Stimulated activated naive CD8-positive, alpha-beta T cell treated with anti-CD3 and anti-CD28 coated beads, Interleukin-15, Interleukin-2, amounts not matched to agents 100 U/mL and 50 U/mL, for 24 hours (primary cell): ENCODE measurements at places on chromosomes 12 and 14.

DNA sequence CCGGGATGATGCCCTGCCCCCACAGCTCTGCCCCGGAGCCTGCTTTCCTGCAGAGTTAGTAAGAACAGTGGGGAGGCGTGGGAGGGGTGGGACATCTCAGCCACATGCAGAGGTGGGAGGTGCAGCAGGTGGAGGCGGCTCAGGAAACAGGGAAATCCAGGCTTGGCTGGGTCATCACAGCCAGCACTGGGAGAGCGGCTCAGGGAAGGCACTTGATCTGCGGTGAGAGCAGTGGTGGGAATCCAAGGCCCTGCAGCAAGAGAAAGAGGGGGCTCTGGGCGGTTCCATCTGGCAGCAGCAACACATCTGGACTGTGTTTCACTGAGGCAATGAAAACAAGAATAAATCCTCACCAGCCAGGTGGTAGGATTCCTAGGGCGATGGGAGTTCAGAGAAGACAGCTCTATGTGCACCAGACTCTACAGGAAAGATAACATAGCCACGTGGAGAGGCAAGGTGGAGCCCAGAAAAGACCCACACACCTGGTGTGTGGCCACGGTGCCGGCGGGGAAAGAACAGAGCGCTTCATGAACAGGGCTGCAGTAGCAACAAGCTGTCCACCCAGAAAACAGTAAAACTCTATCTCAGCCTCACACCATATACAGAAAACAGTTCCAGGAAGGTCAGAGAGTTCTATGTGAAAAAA, 57.6 kb downstream of the CCDC85C start:
- DNase-seq, result no peak

DNA sequence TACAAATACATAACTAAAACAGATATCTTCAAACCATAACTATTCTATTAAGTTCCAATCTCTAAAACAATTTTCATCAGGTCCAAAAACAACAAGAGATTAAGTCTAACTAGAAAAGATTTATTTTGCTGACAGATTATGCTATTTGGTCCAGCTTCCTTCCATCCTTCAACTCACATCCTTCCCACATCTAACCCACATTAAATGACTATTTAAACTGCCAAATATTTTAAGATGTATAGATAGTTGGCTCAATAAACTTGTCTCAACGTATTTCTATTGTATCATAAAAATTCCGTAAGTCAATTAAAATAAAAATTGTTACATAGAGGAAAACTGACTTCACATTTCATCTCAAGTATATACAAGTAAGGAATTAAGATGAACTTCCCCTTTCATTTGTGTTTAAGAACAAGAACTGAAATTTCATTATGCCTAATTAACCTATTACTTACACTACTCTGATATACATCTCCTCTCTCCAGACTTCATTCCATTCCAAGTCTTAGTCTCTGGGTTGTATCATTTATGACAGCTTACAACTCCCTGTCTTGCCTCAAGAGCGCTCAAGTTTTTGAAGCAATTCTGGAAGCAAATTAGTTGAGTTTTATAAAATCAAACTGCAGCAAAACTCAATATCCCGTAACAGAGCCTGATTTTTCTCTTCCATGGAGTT, 25.4 kb downstream of the PAWR start:
- DNase-seq, result no peak

DNA sequence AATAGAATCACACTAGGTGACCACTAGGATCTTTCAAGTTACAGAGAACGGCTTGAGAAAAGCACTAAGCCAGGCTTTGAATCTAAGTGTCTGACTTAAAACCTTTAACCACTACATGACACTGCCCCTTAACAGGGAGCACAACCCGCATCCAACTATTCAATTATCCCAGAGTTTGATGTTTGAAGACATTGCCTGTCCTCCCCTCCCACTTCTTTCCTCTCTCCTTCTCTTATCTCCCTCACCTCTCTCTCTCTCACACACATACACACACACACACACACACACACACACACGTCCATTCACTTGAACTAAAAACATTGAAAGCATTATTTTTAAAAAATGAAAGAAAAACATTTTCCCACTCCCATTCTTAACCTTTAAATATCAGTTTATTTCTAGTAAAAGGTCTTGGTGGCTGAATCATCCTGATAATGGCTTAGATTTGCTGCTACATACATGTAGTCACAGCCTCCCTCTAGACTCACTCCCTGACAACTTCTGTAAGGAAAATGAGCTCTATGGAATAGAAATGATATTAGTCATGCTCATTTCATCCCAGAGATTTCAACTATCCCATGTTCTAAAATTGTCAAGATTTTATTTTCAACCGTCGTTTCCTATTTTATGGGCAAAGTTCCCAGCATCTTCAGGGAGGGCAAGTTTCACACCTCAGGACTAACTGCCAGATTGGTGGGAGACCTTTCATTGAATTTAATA, 53.5 kb upstream of the RAP1B start:
- DNase-seq, result no peak

- no peak for DNase-seq
Measured at GRCh38 chr12:129083121-129083840, 230.0 kb downstream of the GLT1D1 start.

- no peak for DNase-seq
Measured at GRCh38 chr14:36513451-36514277, 6.4 kb downstream of the NKX2-1 start.

GRCh38 chr14:36663404-36664321, 2.0 kb downstream of the PAX9 start:
- no peak for DNase-seq

DNA sequence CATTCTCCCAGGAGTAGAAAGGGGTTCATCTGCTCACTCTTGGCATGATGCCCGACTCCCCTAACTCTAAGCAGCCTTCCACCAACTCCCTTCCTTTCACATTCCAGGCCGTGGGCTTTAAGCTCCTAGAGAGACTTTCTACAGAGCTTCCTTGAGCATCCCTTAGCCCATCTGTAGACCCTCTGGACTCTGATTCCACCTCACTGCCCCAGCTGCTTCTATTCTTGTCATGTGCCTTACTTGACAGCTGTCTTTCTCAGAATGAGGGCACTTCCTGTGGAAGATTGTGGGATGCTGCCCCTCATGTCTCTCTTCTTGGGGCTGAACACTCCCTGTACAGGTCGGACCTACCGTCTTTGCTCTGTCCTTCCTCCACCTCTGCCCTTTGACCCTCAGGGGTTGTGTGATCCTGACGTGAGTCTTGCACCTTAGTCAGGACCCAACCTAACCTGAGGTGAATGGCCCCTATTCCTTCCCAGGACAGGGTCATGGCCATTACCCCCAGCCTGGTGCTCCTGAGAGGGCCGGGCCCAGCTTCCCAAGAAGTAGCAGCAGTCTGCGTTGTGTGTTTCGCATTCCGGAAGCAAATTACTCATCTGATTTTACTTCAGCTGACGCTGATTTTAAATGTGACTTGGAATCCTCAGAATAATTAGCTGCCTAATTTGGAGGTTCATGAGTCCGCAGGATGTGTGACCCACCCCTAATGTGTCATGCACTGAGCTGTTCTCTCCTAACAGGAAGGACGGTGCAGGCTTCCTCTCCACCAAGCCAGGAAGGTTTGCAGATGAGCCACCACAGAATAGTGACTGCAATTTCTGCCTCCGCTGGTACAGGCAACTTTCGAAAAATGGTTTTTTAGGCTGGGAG, 2.7 kb upstream of the GALNT6 start:
- peak; percentile 62 for DNase-seq

DNA sequence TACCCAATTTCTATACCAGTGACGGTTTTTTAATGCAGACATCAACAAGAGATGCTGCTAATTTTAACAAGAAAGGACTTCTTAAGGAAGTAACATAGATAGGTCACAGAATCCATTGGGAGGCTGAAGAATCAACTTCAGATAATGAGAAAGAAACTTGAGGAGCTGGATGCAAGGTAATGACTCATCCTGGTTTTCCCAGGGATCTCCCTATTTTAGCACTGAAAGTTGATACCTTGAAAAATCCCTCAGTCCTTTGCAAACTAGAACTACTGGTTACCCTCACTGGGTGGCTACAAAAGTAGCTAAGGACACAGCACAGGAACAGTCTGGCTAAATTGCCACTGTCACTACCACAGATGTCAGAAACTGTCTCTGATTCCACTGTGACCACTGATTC, 561.9 kb downstream of the FLRT2 start:
- DNase-seq, result no peak

- no peak for DNase-seq
Measured at GRCh38 chr12:41476499-41477439, 288.6 kb downstream of the PDZRN4 start.

DNA sequence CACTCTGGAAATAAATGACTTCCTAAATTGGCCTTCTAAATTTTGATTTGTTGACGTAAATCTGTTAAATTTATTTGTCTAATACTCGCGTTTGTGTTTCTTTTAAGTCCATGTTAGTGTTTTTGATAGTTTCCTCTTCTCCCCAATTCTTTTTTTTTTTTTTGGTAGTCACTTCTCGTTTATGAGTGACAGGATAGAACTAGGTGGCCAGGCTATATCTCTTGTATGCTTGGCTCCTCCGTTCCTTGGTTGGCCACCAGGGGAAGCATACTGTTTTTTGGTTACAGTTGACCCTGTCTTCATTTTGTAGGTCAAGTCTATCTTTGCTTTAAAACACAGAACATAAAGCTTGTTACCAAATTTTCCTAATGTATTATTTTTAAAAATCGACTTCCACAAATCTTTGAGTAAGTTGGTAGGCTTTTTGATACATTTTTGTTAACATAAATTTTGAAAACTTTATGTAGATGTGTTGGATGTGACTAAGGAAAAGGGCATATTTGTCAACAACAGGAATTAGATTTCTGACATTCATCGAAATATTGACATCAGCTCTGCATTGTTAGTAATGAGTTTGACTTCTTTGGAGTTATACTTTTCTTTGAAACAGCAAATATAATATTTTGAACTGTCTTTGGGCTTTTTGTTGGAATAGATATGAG, 2.2 kb downstream of the RCOR1 start:
- peak; percentile 72 for DNase-seq

GRCh38 chr12:3127832-3128231, 50.7 kb downstream of the TSPAN9 start:
- DNase-seq, result no peak

DNA sequence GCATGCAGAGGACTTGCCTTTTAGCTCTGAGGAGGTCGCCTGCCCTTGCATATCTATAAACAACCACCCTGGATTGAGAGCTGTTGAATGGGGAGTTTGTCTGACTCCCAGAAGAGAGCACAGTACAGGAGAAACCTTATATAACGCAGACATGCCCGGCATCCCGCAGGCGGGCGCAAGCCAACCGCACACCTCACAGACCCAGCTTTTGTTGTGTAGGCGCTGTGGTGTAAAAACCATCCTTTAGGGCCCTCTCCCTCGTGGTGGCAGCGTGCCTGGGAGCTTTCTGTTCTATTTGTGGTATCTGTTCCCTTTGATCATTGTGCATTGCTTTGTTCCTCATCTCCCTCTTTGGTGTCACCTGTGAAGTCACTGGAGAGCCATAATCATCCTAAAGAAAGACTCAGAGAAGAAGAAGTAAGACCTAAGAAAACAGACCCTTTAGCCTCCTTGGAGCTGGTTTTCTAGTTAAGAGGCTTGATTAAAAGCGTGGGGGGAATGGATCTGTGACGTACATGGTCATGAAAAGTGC, 77.7 kb downstream of the ETV6 start:
- peak; percentile 61 for DNase-seq

GRCh38 chr14:32675433-32675832, 263.2 kb upstream of the NPAS3 start:
- no peak for DNase-seq

GRCh38 chr14:53865711-53866110, 90.9 kb downstream of the BMP4 start:
- DNase-seq, result no peak

DNA sequence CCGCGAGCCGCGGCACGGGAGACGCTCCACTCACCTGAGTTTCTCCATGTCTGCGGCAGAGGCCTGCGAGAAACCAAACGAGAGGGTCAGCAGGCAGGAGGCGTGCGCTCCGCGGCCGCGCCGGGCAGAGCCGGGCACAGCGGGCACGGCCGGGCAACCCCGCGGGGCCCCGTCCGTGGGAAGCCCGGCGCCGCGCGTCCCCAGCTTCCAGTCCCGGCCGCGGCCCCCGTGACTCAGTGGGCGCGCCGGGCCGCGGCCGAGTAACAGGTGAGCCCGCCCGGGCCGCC, 19.4 kb downstream of the BEGAIN start:
- DNase-seq, result no peak

DNA sequence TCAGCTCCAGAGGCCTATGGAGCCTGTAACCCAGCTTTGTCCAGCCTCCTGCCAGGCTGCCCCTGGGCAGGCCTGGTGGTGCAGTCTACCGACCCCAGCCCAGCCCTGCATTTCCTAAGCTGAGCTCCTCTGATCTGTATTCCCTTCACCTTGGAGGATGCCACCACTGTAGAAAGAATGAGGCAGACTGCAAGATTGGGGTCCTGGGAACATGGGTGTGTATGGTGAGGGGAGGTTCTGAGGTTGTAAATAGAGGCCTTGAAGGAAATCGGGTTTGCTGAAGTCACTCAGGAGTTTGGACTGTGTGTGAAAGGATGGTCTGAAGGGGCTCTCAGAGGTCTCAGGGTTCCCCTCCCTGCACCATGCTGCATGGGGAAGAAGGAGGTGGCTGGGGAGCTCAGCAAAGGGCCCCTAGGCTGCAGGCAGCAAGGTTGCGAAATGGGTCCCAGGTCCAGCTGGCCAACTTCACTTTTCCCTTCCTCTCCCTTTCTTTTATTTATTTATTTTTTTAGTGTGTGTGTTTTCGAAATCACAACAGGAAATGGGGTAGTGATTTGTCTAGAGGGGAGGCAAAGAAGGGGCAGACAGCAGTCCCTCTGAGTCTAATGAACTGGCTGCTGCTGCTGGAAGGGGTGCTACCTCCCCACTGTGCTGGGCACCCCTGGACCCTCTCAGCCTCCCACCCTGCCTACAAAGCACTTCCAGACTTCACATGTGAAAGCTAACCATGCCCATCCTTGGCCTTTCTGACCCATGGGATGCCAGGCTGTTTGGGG, 1.2 kb upstream of the LRP1-AS start:
- no peak for DNase-seq

DNA sequence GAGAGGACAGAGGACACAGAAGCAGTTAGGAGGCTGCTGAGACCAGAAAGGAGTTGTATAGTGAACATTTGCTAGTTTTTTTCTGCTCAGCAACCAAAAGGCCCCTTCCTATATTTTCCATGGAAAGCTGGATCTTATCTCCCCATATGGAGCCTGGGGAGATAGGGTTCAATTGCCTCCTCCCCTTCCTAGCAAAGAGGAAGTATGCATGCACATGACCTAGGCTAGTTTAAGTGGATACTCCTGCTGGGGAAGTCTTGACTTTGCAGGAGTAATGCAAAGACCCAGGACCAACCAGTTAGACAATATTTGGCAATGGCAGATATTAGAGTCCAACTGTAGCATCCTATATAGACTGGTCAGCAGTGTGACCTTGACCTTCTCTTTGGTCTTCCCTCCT, 15.1 kb downstream of the CHD8 start:
- DNase-seq, result no peak

DNA sequence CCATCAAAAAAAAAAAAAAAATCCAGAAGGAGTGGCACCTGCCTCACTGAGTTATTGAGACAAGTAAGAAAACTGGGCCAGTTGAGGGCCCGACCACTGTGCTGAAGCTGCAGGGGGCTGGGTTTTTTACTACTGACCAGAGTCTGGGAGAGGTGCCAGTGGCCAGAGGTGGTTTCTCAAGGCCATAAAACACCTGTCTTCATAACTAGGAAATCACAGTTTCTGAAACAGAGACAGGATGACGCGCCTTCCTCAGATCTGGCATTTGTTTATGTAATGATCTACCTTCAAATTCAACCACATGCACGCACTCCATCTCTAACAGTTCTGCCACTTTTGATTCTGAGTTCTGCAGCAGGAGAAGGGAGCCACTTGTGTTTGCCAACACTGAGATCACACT, 12.7 kb downstream of the TSPAN11 start:
- DNase-seq, result no peak
